Right ventricle myocardium superior (tissue), 1 donor: ENCODE measurements at places on chromosomes 7 and 10. TPM values are rescaled to one million over a fixed set of nuclear protein-coding genes. Genes with fewer than 3 reads are reported as not detected.
A peak's percentile ranks its signal among the peaks of the same experiment; 100 is the strongest.

DNA sequence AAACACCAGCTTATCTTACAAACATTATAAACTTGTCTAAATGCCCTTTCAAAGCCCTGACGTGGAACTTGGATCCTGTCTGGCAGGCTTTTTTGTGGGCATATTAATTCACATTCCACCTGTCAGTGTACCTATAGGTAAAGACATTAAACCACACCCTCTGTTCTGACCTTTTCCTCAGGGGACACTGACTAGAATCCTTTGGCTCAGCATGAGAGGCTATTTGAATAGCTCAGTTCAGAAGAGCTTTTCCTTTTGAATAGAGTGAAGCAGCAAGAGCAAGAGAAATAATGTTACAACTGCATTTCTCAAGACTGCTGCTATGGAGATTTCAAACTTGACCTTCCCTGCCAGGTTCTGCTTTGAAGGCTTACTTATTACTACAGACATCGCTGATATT lies 76.9 kb downstream of the CYP51A1 start:
- no peak for DNase-seq

DNA sequence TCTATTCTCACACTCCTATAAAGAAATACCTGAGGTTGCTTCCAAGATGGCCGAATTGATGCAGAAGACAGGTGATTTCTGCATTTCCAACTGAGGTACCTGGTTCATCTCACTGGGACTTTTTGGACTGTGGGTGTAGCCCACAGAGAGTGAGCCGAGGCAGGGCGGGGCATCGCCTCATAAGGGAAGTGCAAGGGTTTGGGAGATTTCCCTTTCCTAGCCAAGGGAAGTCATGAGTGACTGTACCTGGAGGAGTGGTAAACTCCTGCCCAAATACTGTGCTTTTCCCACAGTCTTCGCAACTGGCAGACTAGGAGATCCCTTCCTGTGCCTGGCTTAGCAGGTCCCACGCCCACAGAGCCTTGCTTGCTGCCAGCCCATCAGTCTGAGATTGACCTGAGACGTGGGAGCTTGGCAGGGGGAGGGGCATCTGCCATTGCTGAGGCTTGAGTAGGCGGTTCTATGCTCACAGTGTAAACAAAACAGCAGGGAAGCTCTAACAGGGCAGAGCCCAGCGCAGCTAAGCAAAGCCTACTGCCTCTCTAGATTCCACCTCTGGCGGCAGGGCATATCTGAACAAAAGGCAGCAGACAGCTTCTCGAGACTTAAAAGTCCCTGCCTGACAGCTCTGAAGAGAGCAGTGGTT lies 152.2 kb downstream of the ARL4A start:
- no peak for DNase-seq

DNA sequence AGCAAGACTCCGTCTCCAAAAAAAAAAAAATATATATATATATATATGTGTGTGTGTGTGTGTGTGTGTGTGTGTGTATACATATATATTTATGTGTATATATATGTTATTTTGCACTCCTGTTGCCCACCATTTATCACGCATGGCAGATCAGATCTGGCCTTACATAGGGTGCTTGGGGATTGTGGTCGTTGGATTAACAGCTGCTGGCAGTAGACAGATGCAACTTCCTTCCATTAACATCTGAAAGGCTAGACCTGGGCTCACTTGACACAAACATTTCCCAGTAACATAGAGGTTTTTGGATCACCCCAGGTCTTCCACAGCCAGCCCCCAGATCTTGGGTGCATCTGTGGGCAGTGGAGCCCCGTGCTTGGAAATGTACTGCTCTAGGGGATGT lies 40.8 kb upstream of the DLD start:
- no peak for DNase-seq

DNA sequence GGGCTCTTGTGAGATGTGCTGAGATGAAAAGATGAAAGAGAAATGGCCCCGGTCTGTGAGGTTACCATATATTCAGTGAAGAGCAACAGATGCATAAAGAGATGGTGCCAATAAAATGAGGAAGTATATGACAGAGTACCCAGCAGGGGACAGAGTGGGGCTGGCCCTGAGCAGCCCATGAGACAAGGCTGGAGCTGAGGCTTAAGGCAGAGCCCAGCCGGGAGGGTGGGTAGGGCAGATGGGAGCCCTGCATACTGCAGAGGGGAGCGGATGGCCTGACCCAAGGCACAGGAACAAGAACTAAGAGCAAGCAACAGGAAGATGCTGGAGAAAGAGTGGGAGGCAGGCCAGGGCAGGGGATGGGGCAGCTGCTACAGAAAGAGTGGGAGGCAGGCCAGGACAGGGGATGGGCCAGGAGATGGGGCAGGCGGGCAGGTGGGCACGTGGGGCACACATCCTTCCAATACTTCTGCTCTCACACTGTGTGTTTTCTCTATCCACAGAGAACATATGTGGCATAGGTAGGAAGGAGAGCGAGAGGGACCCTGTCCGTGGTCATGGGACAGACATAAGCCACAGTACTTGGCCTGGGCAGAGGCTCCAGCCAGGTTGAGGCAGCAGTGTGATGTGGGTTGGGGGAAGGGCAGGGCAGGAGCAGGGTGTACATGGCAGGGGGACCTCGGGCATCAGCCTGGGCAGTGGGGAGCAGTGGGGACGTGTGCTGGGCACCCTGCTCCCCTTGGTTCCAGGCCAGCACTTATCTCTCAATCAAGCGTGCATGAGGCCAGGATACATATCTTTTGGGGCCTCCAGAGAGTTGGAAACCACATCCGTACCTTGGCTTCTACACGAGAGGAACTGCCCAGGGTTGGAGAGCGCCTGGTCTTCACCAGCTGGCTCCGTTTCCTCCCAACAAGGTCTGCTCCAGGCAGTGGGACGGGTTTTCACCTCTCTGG lies 91.6 kb upstream of the IKZF1 start:
- DNase-seq: no peak

DNA sequence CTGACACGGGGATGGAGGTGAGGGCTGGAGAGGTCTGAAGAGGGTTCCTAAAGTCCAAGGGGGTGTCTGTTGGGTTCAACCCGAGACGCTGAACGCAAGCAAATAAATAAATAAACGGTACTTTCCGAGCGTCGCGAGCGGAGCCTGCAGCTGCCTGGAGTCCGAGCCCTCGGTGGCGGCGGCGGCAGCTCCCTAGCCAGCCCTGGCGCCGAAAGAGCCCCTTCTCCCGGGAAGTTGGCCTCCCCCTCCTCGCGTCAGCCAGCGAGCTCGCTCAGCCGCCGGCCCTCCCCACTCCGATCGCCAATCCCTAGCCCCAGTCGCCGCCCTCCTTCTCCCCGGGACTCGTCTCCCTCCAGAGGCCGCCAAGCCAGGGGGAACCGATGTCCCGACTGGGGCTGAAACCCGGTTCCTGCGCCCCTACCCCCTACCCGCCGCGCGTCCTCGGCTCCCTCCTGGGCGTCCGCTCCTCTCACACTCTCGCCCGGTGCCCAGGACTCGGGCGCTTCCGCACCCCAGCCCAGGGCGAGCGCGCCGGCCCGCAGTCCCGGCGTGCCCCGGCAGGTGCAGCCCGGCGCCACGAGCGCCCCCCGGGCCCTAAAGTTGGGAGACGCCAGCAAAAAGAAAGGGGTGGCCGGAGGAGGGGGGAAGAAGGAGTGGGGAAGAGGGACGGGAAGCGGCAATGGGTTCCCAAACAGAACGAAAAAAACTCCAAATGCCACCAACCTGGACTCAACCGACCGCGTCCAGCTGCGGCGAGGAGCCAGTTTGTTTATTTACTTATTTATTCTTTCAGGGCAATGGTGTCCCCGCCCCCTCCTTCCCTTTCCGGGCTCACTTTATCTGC lies at the start of gene GFRA1:
Gene GFRA1 (minus strand): TSS at position 767 of the 844 bp plus-strand sequence. CDS start 1,177 bp downstream, outside the sequence.
- DNase-seq: peak; percentile 58

DNA sequence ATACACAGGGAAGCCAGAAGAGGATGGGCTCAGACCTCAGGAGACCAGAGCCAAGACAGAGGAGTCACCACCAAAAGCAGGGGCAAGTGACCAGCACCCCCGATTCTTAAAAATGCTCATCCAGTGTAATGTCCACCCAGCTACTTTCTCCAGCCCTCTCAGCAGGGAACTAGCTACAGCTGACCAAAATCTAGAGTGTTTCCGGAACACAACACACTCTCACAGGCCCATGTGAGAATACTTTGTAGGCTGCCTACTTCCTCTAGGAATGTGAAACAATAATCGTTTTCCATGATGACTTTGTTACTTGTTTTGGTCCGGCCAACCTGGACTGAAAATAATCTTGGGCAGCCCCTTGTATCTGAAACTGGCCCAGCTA lies 14.5 kb downstream of the PSAP start:
- DNase-seq: no peak

GRCh38 chr7:74126220-74126880 lies 42.7 kb downstream of the LIMK1 start:
- no peak for DNase-seq

Gene FZD8
- total RNA-seq: 6.6 TPM

Gene GPR26
- not detected for total RNA-seq

Gene MOGAT3
- total RNA-seq: not detected

Gene EN2
- 0.11 TPM for total RNA-seq
